ENCODE measurements at places on chromosomes 7 and 10.

DNA sequence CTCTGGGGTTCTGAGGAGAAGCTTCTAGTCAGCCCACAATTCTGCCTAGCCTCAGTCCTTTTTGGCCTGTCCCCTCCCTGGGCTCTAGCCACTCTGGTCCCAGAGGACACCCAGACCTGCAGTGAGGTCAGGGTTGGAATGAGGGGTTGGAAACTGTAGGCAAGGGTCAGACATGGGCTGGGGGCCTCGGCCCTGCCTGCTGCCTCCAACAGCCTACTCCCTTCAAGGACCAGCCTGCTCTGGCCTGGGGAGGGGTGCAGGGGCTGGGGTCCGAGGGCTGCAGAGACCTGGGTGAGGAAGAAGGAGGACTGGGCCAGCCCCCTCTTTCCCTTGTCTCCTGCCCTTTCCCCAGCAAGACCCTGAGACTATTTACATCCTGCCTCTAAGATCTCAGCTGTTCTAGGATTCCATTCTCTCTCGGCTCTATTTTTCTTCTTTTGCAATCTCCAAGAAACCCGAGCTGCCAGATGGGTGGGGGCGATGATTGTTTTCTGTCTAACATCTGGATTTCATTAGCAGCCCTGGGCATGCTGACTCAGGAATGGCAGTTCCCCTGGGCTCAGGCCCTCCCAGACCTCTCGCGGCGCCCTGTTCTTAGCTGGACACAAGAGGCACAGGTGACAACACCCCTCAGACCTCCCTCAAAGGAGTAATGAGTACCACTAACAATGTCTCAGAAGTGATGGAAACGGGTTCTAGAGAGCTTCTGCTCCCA is 23.1 kb downstream of the ZCCHC24 start:
- H3K4me3 ChIP-seq = no peak overlapping the region
- no peaks in the 10 kb centered on the region for H3K27me3 ChIP-seq
- H3K27ac ChIP-seq = peak overlapping the region; percentile 26
- peak; percentile 74 for DNase-seq

- H3K4me3 ChIP-seq = no peak overlapping the region
- no peaks in the 10 kb centered on the region for H3K27me3 ChIP-seq
- no peaks in the 10 kb centered on the region for H3K4me1 ChIP-seq
- DNase-seq = peak; percentile 42
- no peaks in the 10 kb centered on the region for H3K36me3 ChIP-seq
Observed at GRCh38 chr7:44307905-44308595, 17.3 kb downstream of the CAMK2B start.

GRCh38 chr7:85022064-85022697 is 164.7 kb downstream of the SEMA3D start:
- H3K4me3 ChIP-seq = no peak overlapping the region
- H3K36me3 ChIP-seq = no peaks in the 10 kb centered on the region
- no peak overlapping the region for H3K27ac ChIP-seq
- H3K27me3 ChIP-seq = no peaks in the 10 kb centered on the region
- no peak for DNase-seq

DNA sequence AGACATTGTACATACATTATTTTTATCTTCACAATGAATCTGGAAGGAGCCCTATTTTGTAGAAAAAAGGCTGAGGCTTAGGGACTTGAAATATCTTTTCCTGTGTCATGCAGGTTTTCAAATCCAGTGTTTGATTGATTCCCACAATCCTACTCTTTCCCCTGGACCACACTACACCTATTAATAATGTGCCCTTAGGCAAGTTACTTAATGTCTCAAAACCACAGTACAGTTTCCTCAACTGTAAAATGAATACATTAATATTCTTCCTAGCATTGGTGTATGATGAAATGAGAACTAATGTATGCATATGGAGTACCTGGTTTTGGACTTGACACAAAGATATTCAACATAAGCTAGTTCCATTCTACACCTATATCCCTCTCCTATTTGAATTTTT is 313.3 kb upstream of the SP8 start:
- H3K4me3 ChIP-seq = no peak overlapping the region
- H3K4me1 ChIP-seq = no peaks in the 10 kb centered on the region
- DNase-seq = no peak
- H3K36me3 ChIP-seq = no peaks in the 10 kb centered on the region
- H3K27ac ChIP-seq = no peak overlapping the region

- H3K27ac ChIP-seq = no peak overlapping the region
- H3K36me3 ChIP-seq = no peaks in the 10 kb centered on the region
- no peaks in the 10 kb centered on the region for H3K4me1 ChIP-seq
- H3K27me3 ChIP-seq = no peaks in the 10 kb centered on the region
- DNase-seq = peak; percentile 57
Observed at GRCh38 chr7:130490888-130491804, 739 bp upstream of the MEST start.

DNA sequence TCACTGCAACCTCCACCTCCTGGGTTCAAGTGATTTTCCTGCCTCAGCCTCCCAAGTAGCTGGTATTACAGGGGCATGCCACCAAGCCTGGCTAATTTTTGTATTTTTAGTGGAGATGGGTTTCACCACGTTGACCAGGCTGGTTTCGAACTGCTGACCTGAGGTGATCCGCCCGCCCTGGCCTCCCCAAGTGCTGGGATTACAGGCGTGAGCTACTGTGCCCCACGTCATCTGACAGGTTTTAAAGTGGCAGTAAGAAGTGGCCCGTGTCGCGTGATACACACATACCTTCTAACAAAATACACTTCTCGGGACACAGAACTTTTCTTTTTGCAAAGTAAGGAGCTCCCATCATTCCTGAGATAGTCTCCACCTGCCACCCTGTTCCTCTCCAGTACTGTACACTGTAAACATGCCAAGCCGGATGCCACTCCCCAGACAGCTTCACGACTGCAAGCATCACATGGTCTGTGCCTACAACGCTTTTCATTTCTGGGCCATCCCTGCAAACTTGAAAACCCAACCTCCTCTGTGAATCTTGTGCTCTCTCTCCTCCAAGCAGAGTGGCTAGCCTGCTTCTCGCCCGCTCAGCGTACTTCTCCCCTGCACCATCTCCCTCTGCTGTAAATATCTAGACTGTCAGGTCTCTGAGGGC is 256.3 kb upstream of the KLF14 start:
- peaks cover 14% of the 10 kb centered on the region for H3K4me1 ChIP-seq
- DNase-seq = no peak
- no peaks in the 10 kb centered on the region for H3K27me3 ChIP-seq

DNA sequence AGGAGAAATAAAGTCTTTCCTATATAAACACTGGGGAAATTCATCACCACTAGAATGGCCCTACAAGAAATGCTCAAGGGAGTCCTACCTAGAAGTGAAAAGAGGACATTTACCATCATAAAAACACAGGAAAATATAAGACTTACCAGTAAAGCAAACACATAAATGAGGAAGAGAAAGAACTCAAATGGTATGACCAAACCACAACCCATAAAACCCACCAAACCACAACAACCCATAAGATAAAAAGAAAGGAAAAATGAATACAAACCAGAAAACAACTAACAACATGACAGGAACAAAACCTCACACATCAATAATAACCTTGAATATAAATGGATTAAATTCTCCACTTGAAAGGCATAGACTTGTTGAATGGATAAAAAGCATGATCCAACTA is 71.9 kb upstream of the DIP2C start:
- H3K27ac ChIP-seq = no peak overlapping the region
- no peaks in the 10 kb centered on the region for H3K4me1 ChIP-seq
- no peak overlapping the region for H3K4me3 ChIP-seq
- H3K27me3 ChIP-seq = no peaks in the 10 kb centered on the region

GRCh38 chr7:100720671-100721504 is 620 bp downstream of the EPO start:
- H3K27ac ChIP-seq = no peak overlapping the region
- no peak for DNase-seq
- no peak overlapping the region for H3K4me3 ChIP-seq
- no peaks in the 10 kb centered on the region for H3K4me1 ChIP-seq
- H3K36me3 ChIP-seq = no peaks in the 10 kb centered on the region

GRCh38 chr10:108598320-108598695 is 1325.0 kb downstream of the XPNPEP1 start:
- no peak for DNase-seq
- no peaks in the 10 kb centered on the region for H3K4me1 ChIP-seq
- no peak overlapping the region for H3K27ac ChIP-seq

GRCh38 chr10:56316603-56317002 is 44.5 kb downstream of the ZWINT start:
- DNase-seq = no peak
- no peak overlapping the region for H3K4me3 ChIP-seq
- no peak overlapping the region for H3K27ac ChIP-seq
- H3K27me3 ChIP-seq = no peaks in the 10 kb centered on the region

- H3K36me3 ChIP-seq = no peaks in the 10 kb centered on the region
- H3K4me3 ChIP-seq = peak overlapping the region; percentile 74
- H3K27me3 ChIP-seq = no peaks in the 10 kb centered on the region
- peaks cover 4% of the 10 kb centered on the region for H3K4me1 ChIP-seq
- peak; percentile 88 for DNase-seq
- no peak overlapping the region for H3K27ac ChIP-seq
Observed at GRCh38 chr10:3068201-3068967, 1.0 kb downstream of the PFKP start.

DNA sequence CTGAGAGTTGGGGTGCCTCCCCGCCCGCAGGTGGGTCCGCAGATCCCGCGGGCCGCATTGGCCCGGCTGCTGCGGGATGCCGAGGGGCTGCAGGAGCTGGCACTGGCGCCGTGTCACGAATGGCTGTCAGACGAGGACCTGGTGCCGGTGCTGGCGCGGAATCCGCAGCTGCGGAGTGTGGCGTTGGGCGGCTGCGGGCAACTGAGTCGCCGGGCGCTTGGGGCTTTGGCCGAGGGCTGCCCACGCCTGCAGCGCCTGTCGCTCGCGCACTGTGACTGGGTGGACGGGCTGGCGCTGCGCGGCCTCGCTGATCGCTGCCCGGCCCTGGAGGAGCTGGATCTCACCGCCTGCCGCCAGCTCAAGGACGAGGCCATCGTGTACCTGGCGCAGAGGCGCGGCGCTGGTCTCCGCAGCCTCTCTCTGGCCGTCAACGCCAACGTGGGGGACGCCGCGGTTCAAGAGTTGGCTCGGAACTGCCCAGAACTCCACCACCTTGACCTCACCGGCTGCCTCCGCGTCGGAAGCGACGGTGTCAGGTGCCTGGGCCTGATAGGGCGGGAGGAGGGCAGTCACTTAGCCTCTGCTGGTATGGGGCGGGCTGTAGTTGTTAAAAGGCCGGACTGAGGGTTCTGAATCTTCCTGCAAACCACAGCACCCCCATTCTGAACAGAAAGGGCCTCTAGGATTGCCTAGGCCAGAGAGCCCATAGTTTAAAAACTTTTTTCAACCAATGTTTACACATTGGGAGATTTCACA is 1.3 kb downstream of the FBXL15 start:
- H3K4me3 ChIP-seq = peak overlapping the region; percentile 14
- H3K27me3 ChIP-seq = no peaks in the 10 kb centered on the region
- no peaks in the 10 kb centered on the region for H3K4me1 ChIP-seq
- H3K36me3 ChIP-seq = no peaks in the 10 kb centered on the region
- DNase-seq = no peak

- H3K27ac ChIP-seq = no peak within 1 kb of the TSS
- no peaks in the 10 kb centered on the region for H3K36me3 ChIP-seq
- no peaks in the 10 kb centered on the region for H3K27me3 ChIP-seq
- no peaks in the 10 kb centered on the region for H3K4me1 ChIP-seq
Observed at GRCh38 chr7:94655848-94656657, at the start of gene SGCE. Gene SGCE, minus strand, starts transcription at chr7:94656133. Its CDS starts 35 bp downstream, at chr7:94656098.

GRCh38 chr7:156625580-156625979 is 15.0 kb upstream of the RNF32 start:
- H3K36me3 ChIP-seq = no peaks in the 10 kb centered on the region
- no peak for DNase-seq
- H3K27ac ChIP-seq = no peak overlapping the region
- no peaks in the 10 kb centered on the region for H3K4me1 ChIP-seq

GRCh38 chr10:127570036-127570435 is 20.9 kb downstream of the NPS start:
- H3K36me3 ChIP-seq = no peaks in the 10 kb centered on the region
- no peak for DNase-seq
- no peaks in the 10 kb centered on the region for H3K27me3 ChIP-seq
- H3K4me3 ChIP-seq = no peak overlapping the region
- no peaks in the 10 kb centered on the region for H3K4me1 ChIP-seq

DNA sequence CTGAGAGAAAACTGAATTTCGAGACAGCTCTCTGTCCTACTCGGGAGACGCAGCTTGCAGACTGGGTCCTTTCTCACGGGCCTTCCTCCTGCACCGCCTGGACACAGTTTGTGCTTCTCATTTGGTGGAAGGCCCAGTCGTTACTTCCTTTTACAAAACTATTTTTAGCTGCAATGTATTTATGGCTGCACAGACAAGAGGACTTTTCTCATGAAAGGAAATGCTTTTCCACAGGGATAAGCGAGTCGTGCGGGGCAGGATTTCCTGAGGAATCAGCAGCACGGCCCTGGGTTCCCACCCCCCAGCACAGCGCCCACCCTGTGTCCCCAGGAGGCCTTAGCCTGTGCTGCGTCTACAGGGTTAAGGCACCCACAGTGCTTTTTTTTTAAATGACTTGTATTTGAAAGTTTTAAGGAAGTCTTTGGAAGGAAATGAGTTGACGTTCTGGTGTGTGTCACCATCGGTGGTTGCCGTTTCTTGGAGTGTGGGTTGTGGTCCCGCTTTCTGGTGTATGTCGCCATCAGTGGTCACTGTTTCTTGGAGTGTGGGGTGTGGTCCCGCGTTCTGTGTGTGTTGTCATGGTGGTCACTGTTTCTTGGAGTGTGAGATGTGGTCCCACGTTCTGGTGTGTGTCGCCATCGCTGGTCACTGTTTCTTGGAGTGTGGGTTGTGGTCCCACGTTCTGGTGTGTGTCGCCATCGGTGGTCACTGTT is 50.9 kb downstream of the INPP5A start:
- H3K27ac ChIP-seq = peak overlapping the region; percentile 81
- no peaks in the 10 kb centered on the region for H3K27me3 ChIP-seq
- no peak overlapping the region for H3K4me3 ChIP-seq
- peak; percentile 68 for DNase-seq

DNA sequence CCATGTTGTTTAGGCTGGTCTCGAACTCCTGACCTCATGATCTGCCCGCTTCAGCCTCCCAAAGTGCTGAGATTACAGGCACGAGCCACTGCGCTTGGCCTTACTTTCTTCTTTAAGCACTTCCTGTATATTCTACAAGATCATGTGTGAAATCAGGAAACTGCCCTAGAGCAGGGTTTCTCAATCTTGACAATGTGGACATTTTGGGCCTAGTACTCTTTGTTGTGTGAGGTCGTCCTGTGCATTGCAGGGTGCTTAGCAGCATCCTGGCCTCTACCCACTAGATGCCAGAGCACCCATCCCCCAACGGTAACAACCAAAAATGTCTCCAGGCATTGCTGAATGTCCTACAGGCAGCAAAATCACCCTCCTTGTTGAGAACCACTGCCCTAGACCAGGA is 24.7 kb downstream of the RRP12 start:
- no peak overlapping the region for H3K4me3 ChIP-seq
- DNase-seq = no peak
- H3K4me1 ChIP-seq = no peaks in the 10 kb centered on the region
- peaks cover 8% of the 10 kb centered on the region for H3K36me3 ChIP-seq
- H3K27me3 ChIP-seq = no peaks in the 10 kb centered on the region

DNA sequence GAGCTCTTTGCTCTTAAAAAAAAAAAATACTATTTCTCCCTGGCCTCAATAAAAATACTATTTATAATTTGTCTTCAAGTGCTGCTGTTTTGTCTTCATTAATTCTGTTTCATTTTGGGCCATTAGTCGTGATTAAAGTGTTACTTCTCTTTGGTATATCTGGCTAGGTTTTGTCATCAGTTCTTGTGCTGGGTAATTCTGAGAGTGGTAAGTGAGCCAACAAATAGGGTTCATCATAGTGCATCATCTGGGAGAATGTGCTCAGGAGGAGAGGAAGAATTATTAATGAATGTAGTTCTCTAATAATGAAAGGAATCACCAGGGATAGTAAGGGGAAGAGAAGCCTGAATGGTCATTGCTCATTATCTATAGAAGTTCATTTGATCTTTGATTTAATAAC is 70.0 kb downstream of the LCOR start:
- H3K27ac ChIP-seq = no peak overlapping the region
- no peak overlapping the region for H3K4me3 ChIP-seq
- H3K4me1 ChIP-seq = no peaks in the 10 kb centered on the region
- H3K27me3 ChIP-seq = no peaks in the 10 kb centered on the region
- H3K36me3 ChIP-seq = no peaks in the 10 kb centered on the region
